NCI-H146 (cell line): ENCODE measurements at places on chromosomes 4 and X.
A peak's percentile ranks its signal among the peaks of the same experiment; 100 is the strongest.

- DNase-seq: no peak
Observed at GRCh38 chr4:52369649-52370048, 289.5 kb downstream of the USP46 start.

- DNase-seq: no peak
Observed at GRCh38 chr4:14800977-14801376, 201.3 kb upstream of the CPEB2 start.

GRCh38 chrX:25028726-25029125 is 13.0 kb upstream of the ARX start:
- DNase-seq: peak; percentile 36

GRCh38 chr4:164935363-164935762 is 42.1 kb downstream of the TRIM61 start:
- DNase-seq: no peak

- no peak for DNase-seq
Observed at GRCh38 chr4:7383266-7383665, 51.5 kb downstream of the PSAPL1 start.

DNA sequence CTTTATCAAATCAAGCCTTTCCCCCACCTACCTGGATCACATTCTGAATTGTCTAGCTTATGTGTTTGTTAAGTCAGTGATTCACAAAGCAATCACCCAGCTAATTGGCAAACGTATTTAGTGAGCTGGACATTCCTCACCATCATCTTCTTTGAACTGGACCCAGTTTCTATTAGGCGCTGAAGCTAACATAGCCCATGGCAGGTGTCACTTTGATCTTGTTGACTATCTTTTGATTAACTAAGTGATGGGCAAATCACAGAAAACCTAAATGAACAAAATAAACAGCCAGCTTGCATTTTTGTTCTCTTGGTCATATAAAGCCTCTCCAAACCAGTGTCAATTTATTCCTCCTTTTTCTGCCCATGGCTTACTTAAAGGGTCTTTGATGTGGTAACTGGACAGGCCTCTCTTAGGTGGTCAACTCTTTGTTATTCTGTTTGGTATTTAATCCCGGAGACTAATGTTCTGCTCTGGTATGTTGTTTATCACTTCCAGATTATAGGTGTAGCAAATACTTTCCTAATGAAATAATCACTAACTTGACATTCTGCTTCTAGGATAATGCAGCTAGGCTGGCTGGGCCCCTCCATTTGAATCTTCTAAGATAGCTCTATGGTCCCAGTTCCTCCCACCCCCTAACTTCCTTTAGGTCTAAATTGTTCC is 105.3 kb upstream of the SMIM10 start:
- DNase-seq: no peak

DNA sequence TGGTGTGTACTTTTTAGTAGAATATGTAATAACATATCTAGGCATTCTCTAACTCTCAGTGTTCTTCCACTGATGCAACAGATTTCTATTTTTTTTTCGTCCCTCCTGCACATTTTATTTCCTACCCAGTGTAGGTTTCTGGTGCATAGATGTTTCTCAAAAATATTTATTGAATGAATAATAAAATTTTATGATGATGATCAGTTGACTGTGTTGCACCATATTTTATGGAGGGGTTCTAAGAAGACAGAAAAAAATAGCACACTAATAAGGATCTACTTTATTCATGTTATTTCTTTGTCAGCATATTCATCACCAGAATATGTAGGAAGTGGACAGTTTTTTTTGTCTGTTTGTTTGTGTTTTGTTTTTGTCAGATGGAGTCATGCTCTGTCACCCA is 2529.3 kb downstream of the ARAP2 start:
- DNase-seq: no peak

- DNase-seq: no peak
Observed at GRCh38 chr4:84877051-84877833, 89.2 kb downstream of the WDFY3 start.

GRCh38 chrX:124388562-124388961 is 42.2 kb downstream of the SH2D1A start:
- peak; percentile 79 for DNase-seq

DNA sequence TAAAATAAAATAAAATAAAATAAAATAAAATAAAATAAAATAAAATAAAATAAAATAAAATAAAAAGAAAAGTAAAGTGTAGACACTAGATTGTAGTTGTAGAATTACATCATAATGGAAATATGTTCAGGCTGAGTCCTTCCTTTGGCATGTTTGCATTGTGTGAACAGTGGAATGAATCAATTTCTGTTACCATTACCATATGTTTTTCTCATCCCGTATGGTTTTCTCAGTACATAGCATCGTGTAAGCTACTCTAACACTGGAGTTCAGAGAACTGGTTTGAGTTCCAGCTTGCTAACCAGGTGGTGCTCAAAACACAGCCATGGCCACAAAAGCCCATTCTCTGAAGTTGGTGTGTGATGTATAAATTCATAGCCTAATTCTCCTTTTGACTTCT is 45.9 kb downstream of the USP11 start:
- no peak for DNase-seq

DNA sequence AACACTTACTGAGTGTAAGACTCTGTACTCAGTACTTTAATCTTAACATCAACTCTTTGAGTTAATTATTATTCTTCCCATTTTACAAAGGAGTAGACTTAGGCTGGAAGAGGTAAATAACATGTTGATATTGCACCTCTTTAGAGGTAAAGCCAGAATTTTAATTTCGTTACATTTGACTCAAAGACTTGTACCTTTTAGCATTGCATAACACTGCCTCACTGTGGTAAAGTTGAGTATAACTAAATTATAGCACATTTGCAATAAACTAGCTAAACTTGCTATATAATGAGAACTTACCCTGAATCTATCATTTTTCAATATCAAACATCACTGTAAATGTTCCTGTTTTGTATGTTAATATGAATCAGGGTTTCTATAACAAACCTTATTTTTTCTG is 218.5 kb downstream of the PRR32 start:
- DNase-seq: no peak

- no peak for DNase-seq
Observed at GRCh38 chrX:123422875-123423274, 238.8 kb downstream of the GRIA3 start.

- DNase-seq: no peak
Observed at GRCh38 chrX:153634236-153634635, 12.8 kb upstream of the DUSP9 start.

- DNase-seq: peak; percentile 20
Observed at GRCh38 chr4:138182838-138183426, 59.2 kb downstream of the SLC7A11 start.

DNA sequence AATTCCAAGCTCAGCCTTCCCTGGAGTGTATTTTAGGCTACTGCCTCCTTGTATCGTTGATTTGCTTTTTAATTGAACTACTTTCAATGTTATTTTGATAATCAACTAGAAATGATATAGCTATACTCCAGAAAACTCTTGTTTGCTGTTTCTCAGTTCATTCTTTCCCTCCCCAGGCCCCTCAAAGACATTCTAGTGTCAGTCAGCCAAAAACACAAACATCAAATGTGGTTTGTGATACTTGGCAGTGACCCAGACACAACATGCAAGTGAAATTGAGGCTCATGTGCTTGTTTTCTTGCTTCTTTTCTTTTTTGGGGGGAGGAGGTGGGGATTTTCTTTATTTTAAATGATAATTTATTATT is 7.6 kb downstream of the FAT4 start:
- no peak for DNase-seq

DNA sequence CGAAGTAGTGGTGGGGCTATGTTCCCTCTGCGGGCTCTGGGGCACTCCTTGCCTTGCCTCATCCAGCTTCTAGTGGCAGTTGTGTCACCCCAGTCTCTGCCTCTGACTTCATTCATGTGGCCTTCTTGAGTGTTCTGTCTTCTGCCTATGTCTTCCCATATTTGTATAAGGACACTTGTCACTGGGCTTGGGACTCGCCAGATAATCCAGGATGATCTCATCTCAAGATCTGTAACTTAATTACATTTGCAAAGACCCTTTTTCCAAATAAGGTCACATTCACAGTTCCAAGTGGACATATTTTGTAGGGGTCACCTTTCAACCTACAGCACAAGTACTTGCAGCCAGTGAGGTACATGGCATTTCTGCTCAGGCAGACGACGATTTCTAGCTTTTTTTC is 30.3 kb upstream of the CLDN24 start:
- no peak for DNase-seq

- DNase-seq: no peak
Observed at GRCh38 chr4:88991746-88992145, 65.2 kb downstream of the FAM13A start.

DNA sequence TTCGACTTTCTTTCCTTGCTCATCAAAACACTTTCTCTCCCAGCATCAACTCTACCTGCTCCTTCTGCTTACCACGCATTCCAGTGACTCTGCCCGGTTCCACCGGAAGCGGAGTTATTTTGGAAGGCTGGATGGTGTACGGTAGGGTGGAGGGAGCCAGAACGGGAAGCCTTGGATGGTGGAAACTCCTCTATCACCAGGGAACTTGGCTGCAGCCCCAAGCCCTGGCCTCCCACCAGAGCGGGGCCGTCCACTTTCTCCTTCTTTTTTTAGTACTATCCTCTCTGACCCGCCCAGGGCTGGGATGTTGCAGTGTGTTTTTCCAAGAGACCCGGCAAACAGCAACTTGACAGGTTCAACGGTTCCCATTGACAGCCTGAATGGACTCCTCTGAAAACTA is 27.6 kb downstream of the ADGRG2 start:
- DNase-seq: no peak

DNA sequence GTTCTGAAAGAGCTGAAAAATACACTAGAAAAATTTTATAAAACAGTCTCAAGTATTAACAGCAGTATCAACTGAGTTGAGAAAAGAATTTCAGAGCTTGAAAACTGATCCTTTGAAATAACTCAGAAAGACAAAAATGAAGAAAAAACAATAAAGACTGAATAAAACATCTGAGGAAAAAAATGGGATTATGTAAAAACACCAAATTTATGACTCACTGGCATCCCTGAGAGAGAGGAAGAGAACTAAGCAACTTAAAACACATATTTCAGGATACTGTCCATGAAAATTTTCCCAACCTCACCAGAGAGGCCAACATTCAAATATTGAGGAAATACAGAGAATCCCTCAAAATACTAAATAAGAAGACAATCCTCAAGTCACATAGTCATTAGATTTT is 22.9 kb downstream of the PABPC4L start:
- no peak for DNase-seq

DNA sequence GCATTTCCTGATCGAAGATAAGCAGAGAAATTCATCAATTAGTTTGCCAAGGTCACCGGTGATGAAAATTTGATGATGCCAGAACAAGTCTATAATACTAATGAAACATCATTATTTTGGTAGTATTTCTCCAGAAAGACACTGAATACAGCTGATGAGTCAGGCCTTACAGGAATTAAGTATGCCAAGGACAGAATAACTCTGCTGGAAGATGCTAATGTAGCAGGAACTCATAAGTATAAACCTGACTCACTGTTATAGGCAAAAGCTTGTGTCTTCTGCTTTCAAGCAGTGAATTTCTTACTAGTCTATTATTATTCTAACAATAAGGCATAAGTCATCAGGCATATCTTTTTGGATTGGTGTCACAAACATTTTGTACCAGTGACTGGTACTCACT is 1825.1 kb upstream of the IGFBP7 start:
- no peak for DNase-seq

GRCh38 chrX:14529290-14529989 is at the start of gene GLRA2:
Gene GLRA2, plus strand, starts transcription at chrX:14529536. Its CDS starts 522 bp downstream, at chrX:14530058.
- peak; percentile 26 for DNase-seq

DNA sequence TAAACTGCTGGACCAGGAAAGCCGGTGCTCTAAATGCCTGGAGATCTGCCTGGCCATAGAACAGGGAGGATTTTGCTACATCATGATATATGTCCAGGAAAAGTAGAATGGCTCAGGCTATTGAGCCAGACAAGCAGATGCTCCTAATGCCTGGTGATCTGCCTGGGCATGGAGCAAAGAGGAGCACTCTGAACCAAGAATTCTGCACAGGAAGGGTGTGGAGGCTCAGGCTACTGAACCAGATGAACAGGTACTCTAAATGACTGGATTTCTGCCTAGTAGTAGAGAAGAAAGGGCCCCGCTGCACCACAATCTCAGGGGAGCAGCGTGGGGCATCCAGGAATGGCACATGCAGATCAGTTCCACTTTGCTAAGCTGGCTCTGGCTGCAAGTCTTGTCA is 607.9 kb downstream of the ANKRD50 start:
- DNase-seq: no peak

DNA sequence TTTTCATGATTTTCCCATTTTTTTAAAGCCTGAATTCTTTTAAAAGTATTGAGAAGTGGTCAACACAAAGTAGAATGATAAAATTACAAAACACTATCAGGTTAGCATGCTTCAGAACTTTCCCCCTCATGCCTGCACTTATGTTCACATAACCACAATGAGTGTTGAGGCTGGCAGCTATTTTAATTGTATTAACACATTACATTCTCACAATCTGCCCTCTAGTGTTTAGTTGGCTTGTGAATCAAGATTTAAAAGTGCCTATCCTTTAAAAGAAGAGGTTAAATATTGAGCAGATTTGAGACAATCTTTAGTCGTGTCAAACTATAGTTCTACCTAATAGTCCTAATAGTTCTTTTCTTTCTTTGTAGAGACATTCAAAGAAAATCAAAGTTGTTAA is 93.6 kb upstream of the NAP1L5 start:
- DNase-seq: no peak

- no peak for DNase-seq
Observed at GRCh38 chrX:120242813-120243212, 7.8 kb upstream of the ZBTB33 start.

DNA sequence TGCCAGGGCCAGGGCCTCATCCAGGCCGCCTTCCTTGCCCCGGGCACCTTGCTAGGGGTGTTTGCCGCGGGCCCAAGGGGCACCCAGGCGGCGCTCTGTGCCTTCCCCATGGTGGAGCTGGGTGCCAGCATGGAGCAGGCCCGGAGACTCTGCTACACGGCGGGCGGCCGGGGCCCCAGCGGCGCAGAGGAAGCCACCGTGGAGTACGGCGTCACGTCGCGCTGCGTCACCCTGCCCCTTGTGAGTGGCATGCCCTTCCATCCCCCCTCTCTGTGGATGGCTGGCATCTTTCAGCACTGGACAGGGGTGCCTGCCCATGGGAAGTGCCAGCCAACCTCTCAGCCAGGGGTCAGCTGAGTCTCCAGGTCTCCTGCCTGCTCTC is 3.6 kb downstream of the PLXNB3 start:
- no peak for DNase-seq

- no peak for DNase-seq
Observed at GRCh38 chr4:95508421-95508820, 40.4 kb downstream of the UNC5C start.

DNA sequence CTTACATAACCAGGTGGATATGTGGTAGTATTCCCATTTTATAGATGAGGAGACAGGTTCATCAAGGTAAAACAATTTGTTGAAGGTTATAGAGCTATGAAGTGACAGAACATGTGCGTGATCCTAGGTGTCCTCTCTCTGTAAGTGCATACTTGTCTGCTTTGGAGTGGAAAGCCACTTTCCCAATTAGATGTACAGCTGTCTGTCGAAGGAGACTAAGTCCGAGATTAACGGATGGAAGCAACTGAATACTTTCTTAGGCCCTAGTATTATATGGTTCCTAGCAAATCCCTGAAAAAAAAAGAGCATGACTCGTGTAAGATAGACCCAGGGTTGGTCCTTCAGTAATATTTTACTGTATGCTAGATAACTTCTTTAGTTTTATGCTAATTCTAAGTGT is 19.7 kb downstream of the TMEM131L start:
- DNase-seq: no peak

- no peak for DNase-seq
Observed at GRCh38 chr4:77040854-77041725, 34.7 kb downstream of the CCNI start.
